Muscle of arm (tissue), 14 donors: ENCODE measurements at places on chromosomes 6 and 20.

DNA sequence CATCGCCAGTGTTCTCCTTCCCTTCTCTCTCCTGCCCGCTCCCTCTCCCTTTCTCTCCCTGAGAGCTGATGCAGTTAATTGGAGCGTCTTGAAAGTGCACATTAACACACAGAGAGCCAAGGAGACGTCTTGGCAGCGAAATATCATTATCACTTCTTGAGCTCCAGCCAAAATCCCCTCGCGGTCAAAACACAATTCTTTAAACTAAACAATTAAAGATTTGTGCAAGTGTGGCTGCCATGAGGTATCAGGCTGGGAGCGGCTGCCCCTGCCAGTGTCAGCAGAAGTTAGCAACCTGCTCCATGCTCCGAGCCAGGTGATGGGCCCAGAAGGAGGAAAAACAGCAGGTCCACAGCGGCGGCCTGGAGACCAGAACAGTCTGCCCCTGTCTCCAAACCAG lies 100.9 kb upstream of the FOXP4 start:
- DNase-seq, result no peak

DNA sequence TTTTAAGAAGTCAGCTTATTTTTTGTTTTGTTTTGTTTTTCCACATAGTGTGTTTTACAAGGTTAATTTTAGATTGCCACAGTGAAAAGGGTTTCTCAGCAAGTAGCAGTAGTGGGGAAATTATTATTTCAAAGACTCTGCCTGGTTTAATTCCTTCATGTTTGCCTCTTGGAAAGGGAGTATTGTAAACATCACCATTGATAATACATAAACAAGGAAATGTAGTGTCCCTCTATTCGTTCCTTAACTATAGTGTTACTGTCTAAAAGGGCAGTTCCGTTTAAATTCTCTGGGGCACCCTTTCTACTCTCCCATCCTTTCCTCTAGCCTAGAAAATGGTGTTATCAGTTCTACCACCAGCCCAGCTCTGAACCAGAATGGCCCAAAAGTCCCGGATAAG lies 391.0 kb upstream of the SOX4 start:
- DNase-seq, result no peak

GRCh38 chr6:49892280-49892679 lies 25.9 kb upstream of the CRISP1 start:
- no peak for DNase-seq

DNA sequence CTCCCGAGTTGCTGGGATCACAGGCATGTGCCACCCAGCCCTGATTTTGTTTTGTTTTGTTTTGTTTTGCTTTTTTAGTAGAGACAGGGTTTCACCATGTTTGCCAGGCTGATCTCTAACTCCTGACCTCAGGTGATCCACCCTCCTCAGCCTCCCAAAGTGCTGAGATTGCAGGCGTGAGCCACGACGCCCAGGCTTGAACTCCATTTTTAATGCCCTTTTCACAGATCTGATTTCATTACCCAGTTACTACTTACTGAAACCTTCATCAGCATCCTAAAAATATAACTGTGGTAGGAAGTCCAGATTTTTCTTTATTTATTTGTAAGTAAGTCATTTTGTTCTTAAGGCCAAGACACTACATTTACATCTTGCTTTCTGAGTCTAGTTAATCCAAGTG lies 64.0 kb downstream of the HDDC2 start:
- DNase-seq, result no peak

DNA sequence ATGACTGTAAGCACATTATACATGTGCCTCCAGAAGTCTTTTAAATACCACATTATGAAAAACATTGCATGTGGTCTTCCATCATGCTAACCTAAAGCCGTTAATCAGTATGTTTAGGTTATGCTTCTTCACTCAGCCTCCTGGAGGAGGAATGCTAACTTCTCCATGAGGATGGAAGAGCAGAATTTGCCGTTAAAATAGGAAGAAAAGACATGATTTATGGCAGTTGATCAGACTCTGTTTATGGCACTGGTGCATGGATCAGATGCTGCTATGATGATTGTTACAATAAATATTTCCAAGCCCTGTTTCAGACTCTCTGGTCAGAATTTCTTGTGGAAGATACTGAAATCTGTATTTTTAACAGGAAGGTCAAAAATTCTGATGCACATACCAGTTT lies 31.7 kb downstream of the MAP3K4 start:
- no peak for DNase-seq

GRCh38 chr20:41035207-41035606 lies 6.6 kb downstream of the TOP1 start:
- no peak for DNase-seq

DNA sequence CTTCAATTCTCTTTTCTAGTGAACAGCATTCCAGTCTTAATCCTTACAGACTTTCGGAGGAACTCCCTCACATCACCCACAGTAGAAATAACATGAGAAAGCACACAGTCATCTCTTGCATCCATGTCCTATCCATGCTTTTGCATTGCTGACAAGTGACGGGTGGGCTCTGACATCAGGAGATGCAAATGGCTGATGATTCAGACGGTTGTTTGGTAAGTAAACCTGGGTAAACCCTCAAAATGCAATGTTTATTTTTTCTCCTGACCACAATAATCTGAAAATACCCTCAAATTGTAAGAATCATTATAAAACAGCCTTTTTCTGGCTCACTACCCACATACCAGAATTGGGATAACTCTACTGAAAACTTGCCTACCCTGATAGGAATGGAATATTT lies 792.0 kb downstream of the MAFB start:
- no peak for DNase-seq

DNA sequence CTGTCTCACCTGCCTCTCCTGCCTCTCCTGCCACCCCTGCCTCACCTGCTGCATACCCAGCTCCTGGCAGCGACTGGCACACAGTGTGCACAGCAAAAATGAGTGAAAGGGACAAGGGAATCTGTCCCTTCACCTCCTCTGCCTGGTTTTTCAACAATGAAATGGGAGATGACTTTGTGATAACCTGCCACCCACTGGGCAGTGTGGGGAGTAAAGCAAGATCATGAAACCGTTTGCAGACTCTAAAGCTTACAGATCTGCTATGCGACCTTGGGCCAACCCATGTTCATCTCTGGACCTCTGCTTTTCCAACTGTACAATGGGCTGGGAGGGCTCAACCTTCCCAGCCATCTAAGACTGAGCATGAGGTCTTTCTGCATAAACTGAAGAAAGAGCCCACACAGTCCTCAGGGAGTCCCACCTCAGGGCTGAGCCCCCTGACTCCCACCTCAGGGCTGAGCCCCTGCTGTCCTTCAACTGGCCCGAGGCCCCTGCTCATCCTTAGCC lies 81.1 kb downstream of the RIPOR3 start:
- no peak for DNase-seq

- DNase-seq, result peak; percentile 45
These were observed 46.3 kb downstream of the OR2B2 start for GRCh38 chr6:27865850-27866356.

GRCh38 chr6:40532349-40533000 lies 54.7 kb downstream of the LRFN2 start:
- no peak for DNase-seq

DNA sequence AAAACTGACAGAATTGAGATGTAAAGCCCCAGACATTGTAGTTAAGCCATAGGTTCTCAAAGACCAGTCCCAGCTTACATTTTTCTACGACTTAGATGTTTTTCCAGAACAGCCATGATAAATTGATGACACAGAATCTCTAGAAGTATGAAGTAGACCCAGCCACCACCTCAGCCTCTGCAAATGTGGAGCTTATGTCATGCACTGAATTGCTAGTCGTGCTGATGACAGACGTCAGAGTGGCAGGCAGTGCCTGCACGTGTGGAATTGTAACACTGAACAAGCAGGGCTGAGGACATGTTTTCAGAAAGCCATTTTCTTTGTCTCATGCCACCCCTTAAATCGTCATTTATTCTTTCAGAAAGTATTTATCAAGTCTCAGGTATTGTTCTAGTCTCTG lies 72.4 kb upstream of the TMEM181 start:
- no peak for DNase-seq

DNA sequence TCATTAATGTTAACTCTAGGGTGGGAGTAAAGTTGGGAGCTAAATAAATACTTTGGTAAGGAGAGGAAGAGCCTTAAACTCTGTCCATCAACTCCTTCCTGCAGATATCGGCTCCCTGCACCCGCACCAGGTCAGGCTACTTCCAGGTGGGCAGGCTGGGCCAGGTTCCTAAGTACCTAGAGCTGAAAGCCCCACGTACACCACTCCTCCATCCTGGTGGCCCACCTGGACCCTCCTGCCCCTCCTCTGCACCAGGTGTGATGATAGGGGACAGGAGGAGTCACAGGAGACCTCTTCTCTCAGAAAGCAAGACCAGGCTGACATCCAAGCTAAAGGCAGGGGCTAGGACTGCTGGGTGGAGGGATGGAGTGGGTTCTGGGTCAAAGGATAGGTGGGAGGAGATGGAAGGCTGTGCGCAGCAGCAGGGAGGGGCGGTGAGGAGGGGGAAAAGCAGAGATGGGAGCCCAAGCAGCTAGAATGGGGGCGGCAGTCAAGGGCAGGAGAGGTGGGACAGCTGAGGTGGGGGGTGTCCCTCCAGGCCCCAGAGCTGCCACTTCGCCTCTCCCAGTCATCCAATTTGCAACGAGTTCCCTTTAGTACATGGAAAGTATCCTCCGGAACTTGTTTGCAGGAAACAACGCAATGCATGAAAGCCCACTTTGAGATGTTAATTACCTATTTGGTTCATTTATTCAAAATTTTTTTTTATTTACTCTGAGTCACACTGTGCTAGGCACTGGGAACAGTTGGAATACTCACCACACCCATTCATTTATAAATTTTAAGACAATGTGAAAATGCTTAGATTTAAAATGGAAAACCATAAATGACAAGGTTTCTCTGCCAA lies 15.2 kb upstream of the TOX2 start:
- DNase-seq, result no peak

DNA sequence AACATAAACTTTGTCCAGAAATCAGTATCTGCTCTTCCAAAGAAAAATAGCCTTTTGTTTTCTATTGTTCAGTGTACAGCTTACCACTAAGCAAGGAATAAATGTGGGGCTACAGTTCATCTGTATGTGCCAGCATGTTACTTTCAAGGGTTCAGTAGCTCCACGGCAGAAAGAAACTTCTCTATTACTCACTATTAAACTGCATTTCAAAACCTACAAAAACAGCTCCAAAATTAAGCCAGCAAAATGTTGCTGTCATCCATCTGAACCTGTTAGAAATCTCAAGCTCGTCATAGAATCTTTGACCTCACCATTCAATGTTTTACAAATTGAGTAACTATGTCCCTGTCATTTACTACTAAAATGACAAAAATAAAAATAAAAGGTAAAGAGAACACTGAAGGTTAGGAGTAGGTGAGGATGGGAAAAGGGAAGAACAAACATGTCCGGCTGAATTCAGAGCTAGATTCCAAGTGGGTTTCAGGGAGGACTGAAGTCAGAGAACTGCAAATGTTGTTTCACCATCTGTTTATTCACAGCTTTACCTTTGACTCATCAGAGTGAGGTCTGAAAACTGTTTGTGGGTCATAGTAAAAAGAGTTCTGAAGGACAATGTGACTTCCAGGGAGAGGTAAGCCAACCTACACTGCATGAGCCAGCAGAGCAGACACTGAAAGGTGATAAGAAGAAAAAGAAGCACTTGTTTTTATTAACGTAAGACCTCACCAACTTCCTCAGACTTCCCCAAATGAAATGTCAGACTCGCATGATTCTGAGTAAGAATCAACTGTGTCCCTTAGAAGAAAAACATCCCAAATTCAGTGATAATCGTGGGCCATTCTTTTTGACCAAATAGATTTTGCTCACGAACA lies 62.0 kb downstream of the ATXN1 start:
- no peak for DNase-seq

GRCh38 chr20:52777171-52777570 lies 195.0 kb upstream of the TSHZ2 start:
- no peak for DNase-seq

DNA sequence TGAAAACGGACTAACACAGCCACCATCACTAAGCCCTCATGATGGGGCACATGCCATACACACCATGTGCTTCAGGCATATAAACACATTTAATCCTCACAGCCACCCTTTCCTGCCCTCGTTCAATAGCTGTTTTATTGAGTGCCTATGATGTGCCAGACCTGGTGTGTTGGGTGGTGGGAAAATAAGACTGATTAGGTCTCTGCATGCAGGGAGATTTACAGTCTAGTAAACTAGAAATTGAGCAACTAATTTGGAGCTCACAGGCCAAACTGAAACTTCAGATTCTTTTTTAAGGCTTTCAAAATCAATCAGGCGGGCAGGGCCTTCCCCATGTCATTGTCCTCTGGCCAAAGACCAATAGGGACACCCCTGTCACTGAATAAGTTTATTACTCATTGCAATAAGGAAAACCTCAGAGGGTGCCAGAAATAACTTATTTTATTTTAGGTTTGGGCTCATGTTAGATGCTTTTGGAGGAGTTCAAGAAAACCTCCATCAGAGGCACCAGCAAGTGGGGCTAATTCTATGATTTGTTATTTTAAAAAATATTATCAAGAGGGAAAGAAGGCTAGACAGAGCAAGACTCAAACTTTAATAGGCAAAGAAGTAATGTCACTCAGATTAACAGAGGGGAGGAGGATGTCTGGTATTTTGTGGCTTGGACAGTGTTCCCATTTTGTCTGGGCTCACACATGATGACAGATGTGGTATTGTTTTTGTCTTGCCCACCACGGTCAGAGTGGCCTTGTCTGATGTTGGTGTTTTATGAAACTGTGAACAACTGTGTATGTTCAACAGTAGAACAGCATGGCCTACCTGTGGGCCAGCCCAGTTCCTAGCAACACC lies 12.0 kb downstream of the ZFP64 start:
- DNase-seq, result no peak

GRCh38 chr6:52155791-52156576 lies 30.2 kb upstream of the IL17A start:
- DNase-seq, result no peak

- no peak for DNase-seq
These were observed 39.6 kb upstream of the PRSS35 start for GRCh38 chr6:83472767-83473166.

DNA sequence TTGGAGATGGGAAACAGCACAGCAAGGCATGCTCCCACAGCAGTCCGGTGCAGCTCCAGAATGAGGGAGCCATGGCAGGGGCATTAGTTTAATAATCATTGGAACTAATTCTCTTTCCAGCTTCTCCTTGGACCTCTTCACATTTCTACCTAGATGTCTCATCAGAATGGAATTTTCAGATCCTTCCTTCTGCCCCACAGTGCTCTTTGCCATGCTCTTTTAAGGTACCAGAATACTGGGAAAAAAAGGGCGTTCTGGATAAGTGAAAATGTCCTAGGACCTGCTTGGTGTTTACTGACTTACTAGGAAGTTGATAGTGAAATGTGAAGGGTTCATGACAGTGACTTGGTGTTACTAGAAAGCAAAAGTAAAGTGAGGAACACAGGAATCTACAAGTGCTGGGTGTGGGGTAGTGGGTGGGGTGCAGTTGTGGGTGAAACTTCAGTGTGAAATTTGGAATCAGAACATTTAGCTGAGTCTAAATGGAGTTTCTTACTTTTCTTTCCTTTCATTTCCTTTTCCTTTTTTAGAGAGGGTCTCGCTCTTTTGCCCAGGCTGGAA lies 207.1 kb downstream of the ARID1B start:
- no peak for DNase-seq

GRCh38 chr6:23713211-23713610 lies 412.8 kb upstream of the NRSN1 start:
- DNase-seq, result no peak
